ENCODE measurements at places on chromosomes 11 and 22. TPM values are rescaled to one million over a fixed set of nuclear protein-coding genes. Genes with fewer than 3 reads are reported as not detected.

Gene KDM4E
- total RNA-seq = not detected

Gene TRPC6
- total RNA-seq = 0.22 TPM

Gene OR56A1
- not detected for total RNA-seq

Gene MMP12
- not detected for total RNA-seq

Gene JHY
- 1.8 TPM for total RNA-seq

Gene OR2D2
- total RNA-seq = not detected

Gene ARSA
- 23.5 TPM for total RNA-seq

Gene POLR3H
- 15.8 TPM for total RNA-seq

Gene CTSF
- 48.6 TPM for total RNA-seq

Gene MSANTD4
- total RNA-seq = 18.8 TPM

Gene KRTAP5-2
- total RNA-seq = not detected

Gene MACROD1
- total RNA-seq = 127 TPM

GRCh38 chr11:129251067-129251466 is 58.9 kb upstream of the ARHGAP32 start:
- no peak for DNase-seq

- DNase-seq = no peak
Observed at GRCh38 chr11:6771926-6772893, at the start of gene OR2AG2. Gene OR2AG2, minus strand, starts transcription at chr11:6771976. Its CDS starts 3,019 bp downstream, at chr11:6768957.

- DNase-seq = no peak
Observed at GRCh38 chr11:128988242-128988970, 45.7 kb upstream of the TP53AIP1 start.

GRCh38 chr11:115104851-115105453 is 399.3 kb downstream of the CADM1 start:
- DNase-seq = no peak

DNA sequence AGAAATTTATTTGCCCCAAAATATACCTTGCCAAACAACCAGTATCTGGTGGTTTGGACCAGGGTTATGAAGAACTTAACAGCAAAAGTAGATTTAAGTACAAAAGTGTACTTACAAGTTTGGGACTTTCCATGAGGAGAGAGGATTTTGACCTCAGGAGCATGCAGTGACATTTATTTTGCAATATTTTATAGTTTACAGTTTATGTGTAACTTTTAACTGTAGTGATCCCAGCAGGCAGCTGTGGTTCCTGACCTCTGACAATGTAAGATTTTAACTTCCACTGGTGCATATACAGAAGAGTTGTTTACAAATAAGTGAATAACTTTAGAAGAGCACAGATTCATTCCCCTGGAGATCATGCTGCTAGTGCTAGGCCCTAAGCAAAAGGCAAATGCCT is 6.7 kb downstream of the OR8D1 start:
- DNase-seq = no peak

- no peak for DNase-seq
Observed at GRCh38 chr22:39362932-39363331, 13.1 kb downstream of the SYNGR1 start.

GRCh38 chr11:20099527-20099926 is 60.7 kb downstream of the DBX1 start:
- no peak for DNase-seq

DNA sequence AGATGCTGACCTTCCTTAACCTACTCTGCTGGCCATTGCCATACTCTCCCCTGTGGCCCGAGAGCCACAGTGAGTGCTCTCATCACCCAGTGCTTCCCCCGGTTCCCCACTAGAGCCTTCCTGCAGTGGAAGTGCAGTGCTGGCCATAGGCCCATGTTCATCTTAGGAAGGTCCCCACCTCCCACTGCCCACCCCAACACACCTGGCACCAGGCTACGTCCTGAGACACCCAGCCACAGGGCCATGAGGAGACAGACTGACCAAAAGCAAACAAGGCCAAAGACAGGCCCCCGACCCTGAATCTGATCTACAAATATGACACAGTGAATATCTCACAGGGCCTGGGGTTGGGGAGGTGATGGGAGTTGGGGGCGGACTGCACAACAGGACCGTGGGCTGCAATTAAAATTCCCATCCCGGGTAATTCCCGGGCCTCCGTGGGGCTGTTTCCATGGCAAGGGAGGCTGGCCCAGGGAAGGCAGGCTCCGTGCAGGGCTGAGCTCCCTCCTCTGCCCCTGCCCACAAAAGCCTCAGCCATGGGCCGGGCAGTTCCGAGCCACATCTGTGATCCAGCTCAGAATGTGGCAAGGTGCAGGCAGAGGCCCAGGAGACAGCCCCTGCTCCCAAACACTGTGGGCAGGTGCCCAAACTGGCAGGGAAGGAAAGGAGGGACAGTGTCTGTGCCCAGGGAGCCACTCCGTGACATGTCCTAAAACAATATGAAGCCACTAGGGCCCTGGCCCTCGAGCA is 5.1 kb upstream of the CHST1 start:
- DNase-seq = no peak

GRCh38 chr11:102437727-102438126 is 14.8 kb downstream of the TMEM123 start:
- no peak for DNase-seq

GRCh38 chr11:113159988-113160807 is 154.2 kb upstream of the TTC12 start:
- no peak for DNase-seq

GRCh38 chr11:97865424-97866012 is 1155.2 kb upstream of the CNTN5 start:
- DNase-seq = no peak

DNA sequence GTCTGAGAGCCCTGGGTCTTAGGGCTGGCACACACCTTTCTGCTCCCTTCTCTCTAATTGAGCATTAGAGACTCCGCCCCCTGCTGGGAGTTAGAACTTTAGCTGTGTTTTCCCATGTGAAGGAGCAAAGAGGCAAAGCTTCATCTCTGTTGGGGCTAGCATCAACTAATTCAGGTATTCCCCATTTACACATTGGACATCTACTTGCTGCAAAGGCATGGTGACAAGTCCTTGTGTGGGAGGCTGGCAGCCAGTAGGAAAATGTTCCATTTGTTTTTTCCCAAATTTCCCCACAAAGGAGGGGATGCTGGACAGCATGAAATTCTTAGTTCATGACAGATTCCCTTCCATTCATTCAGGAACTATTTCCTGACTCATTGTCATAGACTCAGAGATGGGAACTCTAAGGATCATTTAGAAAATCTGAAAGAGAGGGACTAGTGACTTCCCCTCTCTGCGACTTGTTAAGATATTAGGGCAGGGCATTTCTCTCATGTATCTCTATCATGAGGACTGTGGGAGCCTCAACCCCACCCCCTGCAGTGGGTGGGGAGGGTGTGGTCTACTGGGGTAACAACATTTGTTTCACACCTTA is 3.6 kb downstream of the CD44 start:
- DNase-seq = no peak

DNA sequence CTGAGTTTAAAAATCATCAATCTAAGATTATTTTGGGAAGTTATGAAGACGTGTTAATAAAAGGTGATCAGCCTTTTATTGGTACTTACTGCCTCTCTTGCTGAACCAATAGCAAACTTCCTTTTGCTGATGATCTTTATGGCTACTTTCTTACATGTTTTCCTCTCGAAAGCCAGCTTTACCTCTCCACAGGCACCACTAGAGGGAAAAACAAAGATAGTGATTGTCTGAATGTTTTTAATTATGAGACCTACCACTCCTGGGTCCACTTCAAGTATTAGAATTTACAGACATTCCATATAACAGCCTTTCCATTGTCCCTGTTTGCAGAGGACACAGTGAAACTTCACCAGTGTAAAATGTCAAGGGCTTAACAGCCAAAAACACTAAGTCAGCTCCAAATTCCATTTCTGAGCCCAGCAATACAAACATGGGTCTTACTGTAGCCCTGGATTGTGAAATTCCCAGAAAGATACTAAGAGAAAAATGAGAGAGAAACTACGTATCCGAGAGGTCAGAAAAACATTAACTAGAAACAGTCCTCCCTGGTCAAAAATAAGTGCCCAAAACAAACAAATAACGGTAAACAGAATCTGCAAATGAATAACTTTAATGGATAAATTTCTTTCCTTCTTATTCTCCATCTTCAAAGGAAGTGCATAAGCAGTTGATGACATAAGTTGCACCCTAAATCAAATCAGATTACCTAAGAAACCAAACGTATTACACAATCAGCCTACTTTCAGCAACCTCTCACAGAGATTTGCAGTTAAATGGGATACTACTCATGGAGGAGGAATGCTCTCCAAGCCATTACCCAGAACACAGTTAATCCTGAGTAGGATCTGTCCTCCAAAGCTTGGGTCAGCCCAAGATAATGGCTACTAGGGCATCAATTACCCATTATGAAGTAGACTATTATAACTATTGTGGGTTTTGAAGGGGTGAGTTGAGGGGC is 29.5 kb downstream of the CHEK2 start:
- DNase-seq = no peak

- no peak for DNase-seq
Observed at GRCh38 chr11:59141673-59142460, 789 bp upstream of the FAM111A start.

GRCh38 chr11:6925636-6926207 is 504 bp upstream of the ZNF215 start:
- no peak for DNase-seq

DNA sequence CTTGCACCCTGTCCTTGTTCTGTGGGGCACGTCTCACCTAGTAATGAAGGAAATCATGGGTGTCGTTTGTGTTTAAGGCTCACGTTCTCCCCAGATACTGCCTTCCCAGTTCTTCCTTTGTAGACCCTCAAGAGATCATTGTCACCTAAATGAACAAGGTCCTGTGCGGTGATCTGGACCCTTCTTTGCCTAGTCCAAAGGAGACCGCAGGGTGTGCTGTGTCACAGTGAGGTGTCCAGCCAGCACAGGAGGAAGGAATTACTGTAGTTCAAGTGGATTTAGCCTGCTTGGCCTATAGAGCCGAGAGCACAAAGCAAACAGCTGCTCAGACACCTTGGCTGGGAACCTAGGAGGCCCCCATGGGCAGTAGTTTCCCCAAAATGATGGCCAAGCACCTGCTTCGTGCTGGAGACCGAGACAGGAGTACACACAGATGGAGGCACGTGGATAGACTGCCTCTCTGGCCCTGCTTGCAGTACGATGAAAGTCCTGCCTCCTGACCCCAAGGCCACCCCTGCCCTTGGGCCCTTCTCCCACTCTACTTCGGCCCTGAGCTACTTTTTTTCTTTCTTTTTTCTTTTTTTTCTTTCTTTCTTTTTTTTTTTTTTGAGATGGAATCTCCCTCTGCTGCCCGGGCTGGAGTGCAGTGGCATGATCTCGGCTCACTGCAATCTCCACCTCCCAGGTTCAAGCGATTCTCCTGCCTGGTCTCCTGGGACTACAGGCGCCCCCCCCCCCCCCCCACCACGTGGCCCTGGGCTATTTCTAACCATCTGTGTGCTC is 19.4 kb upstream of the PPFIA1 start:
- no peak for DNase-seq
